Fibroblast of upper back skin (primary cell): ENCODE measurements at places on chromosomes 2 and 18.

- no peak for DNase-seq
Observed at GRCh38 chr18:9290156-9290555, 44.4 kb upstream of the TWSG1 start.

GRCh38 chr2:122843503-122843902 lies 1088.1 kb downstream of the TSN start:
- DNase-seq = peak; percentile 10

- DNase-seq = no peak
Observed at GRCh38 chr18:79071503-79072210, 2.5 kb downstream of the ATP9B start.

DNA sequence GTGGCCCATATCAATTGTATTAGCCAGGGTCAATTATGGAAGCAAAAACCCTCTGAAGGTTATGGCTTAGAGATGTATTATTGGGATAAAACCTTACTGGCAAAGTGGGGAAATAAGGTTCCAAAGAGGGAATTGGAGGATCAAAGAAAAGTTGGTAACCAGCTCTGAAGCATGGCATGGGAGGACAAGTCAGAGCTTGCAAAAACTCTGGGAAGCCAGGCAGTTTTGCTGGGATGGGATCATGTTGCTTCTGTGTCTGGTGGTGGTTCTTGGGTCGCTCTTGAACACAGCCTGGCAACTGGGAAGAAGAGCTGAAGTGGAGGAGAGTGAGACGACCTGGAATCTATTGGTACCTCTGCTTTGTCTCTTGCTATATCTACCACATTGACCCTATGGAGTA lies 162.6 kb downstream of the PMAIP1 start:
- DNase-seq = no peak

DNA sequence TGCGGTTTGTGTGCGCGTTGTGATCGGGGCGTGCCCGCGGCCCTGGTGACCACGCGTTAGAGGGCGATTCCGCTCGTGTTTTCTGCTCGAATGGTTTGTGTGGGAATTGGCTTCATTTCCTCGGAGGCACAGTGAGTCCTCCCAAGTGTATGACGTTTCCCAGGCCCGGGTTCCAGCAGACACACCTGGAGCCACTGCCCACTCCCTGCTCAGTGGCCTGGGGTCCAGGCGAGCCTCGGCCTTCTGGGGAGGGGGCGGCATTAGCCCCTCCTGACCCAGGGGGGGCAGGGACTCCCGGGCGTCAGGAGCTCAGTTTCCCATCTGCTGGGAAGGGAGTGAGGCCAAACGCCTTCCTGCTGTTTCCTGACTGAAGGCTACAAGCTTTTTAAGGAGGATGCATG lies 92.1 kb downstream of the NFATC1 start:
- no peak for DNase-seq
